ENCODE measurements at places on chromosomes 2 and 18. TPM values are rescaled to one million over a fixed set of nuclear protein-coding genes. Genes with fewer than 3 reads are reported as not detected.
A peak's percentile ranks its signal among the peaks of the same experiment; 100 is the strongest.

DNA sequence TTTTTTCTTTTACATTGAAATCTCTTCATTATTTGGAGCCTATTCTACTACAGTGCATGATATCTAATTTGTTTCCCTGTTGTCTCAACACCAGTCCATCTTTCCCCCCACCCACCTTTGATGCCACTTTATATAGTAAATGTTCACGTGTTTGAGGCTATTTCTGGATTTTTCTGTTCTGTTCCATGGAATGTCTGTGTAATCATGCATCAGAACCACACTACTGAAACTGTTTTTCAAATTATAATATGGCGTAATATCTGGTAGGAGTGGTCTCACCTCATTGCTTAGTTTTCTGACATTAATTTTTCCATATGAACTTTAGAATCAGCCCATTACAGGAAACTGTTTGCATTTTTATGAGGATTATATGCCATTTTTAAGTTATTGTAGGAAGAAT, 19.1 kb upstream of the NARS1 start:
- H3K4me3 ChIP-seq, result no peak overlapping the region
- H3K27me3 ChIP-seq, result no peaks in the 10 kb centered on the region
- no peak overlapping the region for H3K27ac ChIP-seq
- no peaks in the 10 kb centered on the region for H3K36me3 ChIP-seq
- H3K4me1 ChIP-seq, result no peaks in the 10 kb centered on the region
- DNase-seq, result no peak

DNA sequence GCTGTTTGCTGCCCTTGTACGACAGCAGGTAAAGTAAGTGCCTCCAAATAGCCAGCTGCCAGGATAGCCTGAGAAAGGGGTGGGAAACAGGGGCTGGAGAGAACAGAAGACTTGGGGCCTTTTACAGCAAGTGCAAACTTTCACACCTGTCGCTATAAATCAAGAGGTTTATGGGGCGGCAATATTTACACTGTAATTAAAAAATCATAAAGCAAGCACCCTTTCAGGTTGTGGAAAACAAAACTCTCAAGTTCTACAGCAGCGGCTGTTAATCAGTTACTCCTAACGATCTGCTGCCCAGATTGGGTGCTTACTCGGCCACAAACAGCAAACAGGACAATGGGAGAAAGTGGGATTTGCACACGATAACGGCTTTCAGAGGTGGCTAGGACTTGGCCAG, 359.5 kb upstream of the ETAA1 start:
- no peaks in the 10 kb centered on the region for H3K36me3 ChIP-seq
- H3K27ac ChIP-seq, result no peak overlapping the region
- no peak for DNase-seq
- H3K27me3 ChIP-seq, result no peaks in the 10 kb centered on the region
- no peak overlapping the region for H3K4me3 ChIP-seq

DNA sequence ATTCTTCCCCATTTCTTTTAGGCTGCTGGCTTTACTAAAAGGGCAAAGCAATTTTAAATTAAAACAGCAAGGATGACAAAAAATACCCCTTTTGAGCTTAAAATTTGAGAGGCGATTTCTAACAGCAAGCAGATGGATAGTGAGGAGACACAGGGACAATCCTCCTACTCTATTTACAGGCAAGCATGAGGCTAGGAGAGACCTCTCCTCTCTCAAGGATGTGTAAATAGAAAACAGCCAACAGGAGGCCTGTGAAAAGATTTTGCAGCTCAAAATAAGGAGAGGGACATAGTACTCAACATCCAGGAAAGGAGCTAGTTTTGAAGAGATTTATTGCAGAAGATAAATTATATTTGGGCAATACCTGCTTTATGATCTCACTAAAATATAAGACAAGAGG, 53.8 kb downstream of the LINC00305 start:
- H3K4me3 ChIP-seq, result no peak overlapping the region
- DNase-seq, result no peak
- H3K27me3 ChIP-seq, result no peaks in the 10 kb centered on the region
- H3K27ac ChIP-seq, result no peak overlapping the region
- H3K36me3 ChIP-seq, result no peaks in the 10 kb centered on the region

Gene CFAP65
- total RNA-seq, result 1.7 TPM

- H3K27me3 ChIP-seq, result peaks cover 5% of the 10 kb centered on the region
- H3K27ac ChIP-seq, result no peak overlapping the region
- H3K4me1 ChIP-seq, result peaks cover 3% of the 10 kb centered on the region
- DNase-seq, result no peak
- H3K36me3 ChIP-seq, result no peaks in the 10 kb centered on the region
Observed at GRCh38 chr2:10089565-10090190, 9.5 kb upstream of the CYS1 start.

- peak; percentile 74 for DNase-seq
- H3K4me3 ChIP-seq, result peak overlapping the region; percentile 75
- no peaks in the 10 kb centered on the region for H3K36me3 ChIP-seq
- H3K27ac ChIP-seq, result no peak overlapping the region
- H3K27me3 ChIP-seq, result peaks cover 35% of the 10 kb centered on the region
Observed at GRCh38 chr2:190408538-190409271, 550 bp downstream of the MFSD6 start.

GRCh38 chr18:79868811-79869541, 71.2 kb downstream of the KCNG2 start:
- peak; percentile 42 for DNase-seq
- no peak overlapping the region for H3K27ac ChIP-seq
- H3K36me3 ChIP-seq, result no peaks in the 10 kb centered on the region
- H3K27me3 ChIP-seq, result no peaks in the 10 kb centered on the region
- no peak overlapping the region for H3K4me3 ChIP-seq

DNA sequence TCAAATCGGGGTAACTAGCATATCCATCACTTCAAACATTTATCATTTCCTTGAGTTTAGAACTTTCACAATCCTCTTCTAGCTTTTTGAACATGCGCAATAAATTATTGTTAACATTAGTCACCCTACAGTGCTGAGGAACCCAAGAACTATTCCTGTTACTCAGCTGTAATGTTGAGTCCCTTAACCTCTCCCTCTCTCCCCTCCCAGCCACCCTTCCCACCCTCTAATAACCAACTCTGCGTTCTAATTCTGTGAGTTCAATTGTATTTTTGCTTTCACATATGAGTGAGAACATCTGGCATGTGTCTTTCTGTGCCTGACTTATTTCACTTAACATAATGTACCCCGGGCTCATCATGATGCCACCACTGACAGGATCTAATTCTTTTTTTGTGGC, 78.6 kb upstream of the RANBP2 start:
- no peaks in the 10 kb centered on the region for H3K36me3 ChIP-seq
- no peaks in the 10 kb centered on the region for H3K4me1 ChIP-seq
- DNase-seq, result no peak
- H3K27me3 ChIP-seq, result no peaks in the 10 kb centered on the region
- no peak overlapping the region for H3K4me3 ChIP-seq
- no peak overlapping the region for H3K27ac ChIP-seq

- no peaks in the 10 kb centered on the region for H3K36me3 ChIP-seq
- no peaks in the 10 kb centered on the region for H3K27me3 ChIP-seq
- H3K27ac ChIP-seq, result no peak overlapping the region
- peaks cover 7% of the 10 kb centered on the region for H3K4me1 ChIP-seq
Observed at GRCh38 chr2:50478362-50478761, 553.6 kb downstream of the NRXN1 start.

GRCh38 chr2:124572934-124573634, 548.0 kb downstream of the CNTNAP5 start:
- H3K36me3 ChIP-seq, result no peaks in the 10 kb centered on the region
- no peak for DNase-seq
- no peak overlapping the region for H3K4me3 ChIP-seq
- no peaks in the 10 kb centered on the region for H3K27me3 ChIP-seq
- H3K4me1 ChIP-seq, result peaks cover 9% of the 10 kb centered on the region

- H3K27me3 ChIP-seq, result no peaks in the 10 kb centered on the region
- no peak for DNase-seq
- no peaks in the 10 kb centered on the region for H3K36me3 ChIP-seq
- no peak overlapping the region for H3K27ac ChIP-seq
Observed at GRCh38 chr2:67792191-67792590, 270.6 kb downstream of the C1D start.

GRCh38 chr2:191230174-191230573, 15.0 kb upstream of the MYO1B start:
- H3K4me1 ChIP-seq, result peaks cover 5% of the 10 kb centered on the region
- H3K4me3 ChIP-seq, result no peak overlapping the region
- no peaks in the 10 kb centered on the region for H3K27me3 ChIP-seq
- no peaks in the 10 kb centered on the region for H3K36me3 ChIP-seq

DNA sequence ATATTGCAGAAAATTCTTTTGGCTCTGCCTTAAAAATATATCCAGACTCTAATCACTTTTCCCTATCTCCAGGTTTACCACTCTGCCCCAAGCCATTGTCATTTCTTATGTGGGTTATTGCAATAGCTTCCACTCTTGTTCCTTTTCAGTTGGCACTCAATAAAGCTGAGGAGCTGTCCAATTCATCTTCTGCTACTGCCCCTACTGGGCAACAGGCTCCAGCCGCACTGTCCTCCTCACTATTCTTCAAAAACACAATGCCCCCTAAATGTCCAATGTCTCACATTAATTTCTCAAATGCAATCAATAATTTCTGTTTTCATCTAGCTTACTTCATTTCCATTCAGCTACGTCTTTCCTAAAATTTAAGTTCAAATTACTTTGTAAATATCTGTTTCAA, 1262.5 kb upstream of the CDH2 start:
- no peaks in the 10 kb centered on the region for H3K36me3 ChIP-seq
- H3K27ac ChIP-seq, result no peak overlapping the region
- no peaks in the 10 kb centered on the region for H3K4me1 ChIP-seq
- H3K27me3 ChIP-seq, result no peaks in the 10 kb centered on the region
- no peak for DNase-seq
- no peak overlapping the region for H3K4me3 ChIP-seq

GRCh38 chr2:29977284-29977683, 55.9 kb upstream of the ALK start:
- no peaks in the 10 kb centered on the region for H3K36me3 ChIP-seq
- no peak overlapping the region for H3K27ac ChIP-seq
- H3K27me3 ChIP-seq, result no peaks in the 10 kb centered on the region
- no peak for DNase-seq
- H3K4me1 ChIP-seq, result peaks cover 1% of the 10 kb centered on the region

DNA sequence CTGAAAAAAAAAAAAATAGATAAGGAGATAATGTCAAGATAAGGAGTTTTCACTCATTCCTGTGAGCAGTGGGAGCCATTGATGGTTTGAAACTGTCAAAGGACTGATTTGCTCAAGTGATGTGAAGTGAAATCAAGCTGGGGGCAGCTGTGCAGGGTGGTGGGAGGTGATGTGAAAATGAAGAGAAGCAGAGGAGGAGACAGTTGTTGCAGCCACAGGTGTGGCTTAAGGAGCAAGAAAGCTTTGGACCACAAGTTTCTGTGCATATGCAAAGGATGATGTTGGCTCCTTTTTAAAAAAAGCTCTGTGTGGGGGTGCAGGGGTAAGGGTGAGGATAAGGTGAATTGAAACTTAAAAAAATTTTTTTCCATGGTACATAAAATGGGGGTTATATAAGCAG, 8.3 kb downstream of the EFR3B start:
- H3K4me3 ChIP-seq, result no peak overlapping the region
- no peak for DNase-seq
- H3K4me1 ChIP-seq, result no peaks in the 10 kb centered on the region
- H3K27me3 ChIP-seq, result no peaks in the 10 kb centered on the region
- no peak overlapping the region for H3K27ac ChIP-seq

DNA sequence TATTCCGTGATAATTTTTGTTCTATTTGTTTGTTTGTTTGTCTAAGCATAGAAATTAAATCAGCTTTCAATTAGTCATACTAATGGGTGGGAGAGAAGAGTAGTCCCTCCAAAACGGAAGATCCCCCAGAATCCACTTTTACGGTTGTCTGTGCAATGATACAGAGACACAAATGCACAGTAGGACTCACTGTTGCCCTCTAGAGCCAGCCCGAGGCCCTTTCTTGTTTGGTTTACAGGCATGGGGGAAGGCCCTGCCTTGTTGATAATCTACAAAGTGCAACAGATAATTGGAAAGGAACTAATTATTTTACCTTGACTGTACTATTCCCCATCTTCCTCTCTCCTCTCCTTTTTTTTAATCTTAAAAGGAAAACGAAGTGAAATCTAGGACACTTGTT, 121.1 kb downstream of the ACOXL start:
- H3K4me3 ChIP-seq, result no peak overlapping the region
- no peaks in the 10 kb centered on the region for H3K4me1 ChIP-seq
- no peak overlapping the region for H3K27ac ChIP-seq
- no peaks in the 10 kb centered on the region for H3K27me3 ChIP-seq

Gene GIGYF2
- 72.3 TPM for total RNA-seq

Gene LYG2
- total RNA-seq, result not detected

DNA sequence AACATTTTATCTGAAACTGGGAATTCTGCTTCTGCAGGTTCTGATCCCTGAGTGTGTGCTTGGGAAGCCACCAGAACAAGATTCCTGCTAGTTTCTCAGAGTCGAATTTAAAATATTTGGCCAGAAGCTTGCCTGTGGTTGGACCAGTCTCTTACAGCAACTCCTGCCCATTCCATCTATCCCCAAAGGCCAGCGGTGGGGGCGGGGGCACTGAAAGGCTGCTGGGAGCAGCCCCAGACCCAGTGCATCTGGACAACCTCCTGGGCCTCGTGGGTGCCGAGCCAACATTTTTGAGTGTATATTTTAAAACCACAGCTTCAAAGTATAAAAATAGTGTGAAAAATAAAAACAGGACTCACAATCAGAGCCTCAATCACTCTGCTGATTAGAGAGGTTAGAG, 38.6 kb upstream of the ZFP36L2 start:
- no peak for DNase-seq
- no peak overlapping the region for H3K27ac ChIP-seq
- no peaks in the 10 kb centered on the region for H3K36me3 ChIP-seq
- no peak overlapping the region for H3K4me3 ChIP-seq
- H3K27me3 ChIP-seq, result no peaks in the 10 kb centered on the region

DNA sequence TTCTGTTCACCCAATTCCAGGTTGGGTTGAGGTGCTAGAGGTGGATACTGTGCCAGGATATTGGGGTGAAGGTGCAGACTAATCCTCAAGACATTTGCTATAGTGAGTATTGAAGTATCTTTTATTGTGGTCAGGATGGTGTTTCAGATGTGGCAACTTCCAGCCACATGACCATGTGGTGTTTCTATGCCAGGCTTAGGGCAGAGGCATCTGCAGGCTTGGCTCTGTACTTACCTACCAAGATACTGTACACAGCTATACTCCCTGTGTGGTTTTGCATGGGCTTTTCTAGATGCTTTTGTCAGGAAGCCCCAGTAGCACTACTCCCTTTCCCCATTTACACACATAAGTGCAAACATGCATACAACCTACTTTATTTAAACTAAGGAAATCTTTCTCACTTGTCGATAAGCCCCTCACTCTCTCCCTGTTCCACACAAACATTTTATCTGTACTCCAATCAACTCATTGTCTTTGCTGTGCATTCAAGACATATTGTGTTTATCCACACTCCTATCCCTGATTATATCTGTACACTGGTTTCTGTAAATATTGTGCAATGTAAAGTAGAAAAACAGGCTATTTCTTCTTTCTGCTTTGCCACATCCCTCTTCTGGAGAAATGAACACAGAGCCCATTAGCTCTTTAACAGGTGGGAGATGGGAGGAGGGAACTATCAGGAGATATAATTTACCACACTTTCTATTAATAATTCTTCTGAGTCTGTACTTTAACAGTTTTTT, 12.3 kb downstream of the ARL6IP6 start:
- H3K4me1 ChIP-seq, result no peaks in the 10 kb centered on the region
- H3K27me3 ChIP-seq, result no peaks in the 10 kb centered on the region
- peaks cover 45% of the 10 kb centered on the region for H3K36me3 ChIP-seq
- no peak overlapping the region for H3K27ac ChIP-seq
